ENCODE measurements at places on chromosomes 6 and 20.

DNA sequence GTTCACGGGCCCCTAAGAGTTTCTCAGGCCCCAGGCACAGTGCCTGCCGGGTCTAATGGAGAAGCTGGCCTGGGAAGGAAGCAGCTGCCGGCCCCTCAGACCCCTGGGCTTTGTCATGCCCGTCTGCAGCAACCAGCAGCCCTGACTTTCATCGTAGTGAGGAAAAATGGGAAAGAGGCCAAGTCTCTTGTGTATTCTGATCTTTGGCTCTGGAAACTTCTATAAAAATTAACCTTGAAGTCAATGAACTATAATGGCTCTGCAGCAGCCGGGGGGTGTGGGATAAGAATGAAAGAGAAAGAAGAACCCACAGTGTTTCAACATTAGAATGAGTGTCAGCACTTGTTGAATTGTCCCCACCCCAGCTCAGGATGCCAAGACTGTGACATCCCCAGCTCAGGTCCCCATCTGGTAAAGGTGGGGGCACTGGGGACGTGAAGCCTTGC is 12.9 kb downstream of the TGM2 start:
- DNase-seq: no peak

DNA sequence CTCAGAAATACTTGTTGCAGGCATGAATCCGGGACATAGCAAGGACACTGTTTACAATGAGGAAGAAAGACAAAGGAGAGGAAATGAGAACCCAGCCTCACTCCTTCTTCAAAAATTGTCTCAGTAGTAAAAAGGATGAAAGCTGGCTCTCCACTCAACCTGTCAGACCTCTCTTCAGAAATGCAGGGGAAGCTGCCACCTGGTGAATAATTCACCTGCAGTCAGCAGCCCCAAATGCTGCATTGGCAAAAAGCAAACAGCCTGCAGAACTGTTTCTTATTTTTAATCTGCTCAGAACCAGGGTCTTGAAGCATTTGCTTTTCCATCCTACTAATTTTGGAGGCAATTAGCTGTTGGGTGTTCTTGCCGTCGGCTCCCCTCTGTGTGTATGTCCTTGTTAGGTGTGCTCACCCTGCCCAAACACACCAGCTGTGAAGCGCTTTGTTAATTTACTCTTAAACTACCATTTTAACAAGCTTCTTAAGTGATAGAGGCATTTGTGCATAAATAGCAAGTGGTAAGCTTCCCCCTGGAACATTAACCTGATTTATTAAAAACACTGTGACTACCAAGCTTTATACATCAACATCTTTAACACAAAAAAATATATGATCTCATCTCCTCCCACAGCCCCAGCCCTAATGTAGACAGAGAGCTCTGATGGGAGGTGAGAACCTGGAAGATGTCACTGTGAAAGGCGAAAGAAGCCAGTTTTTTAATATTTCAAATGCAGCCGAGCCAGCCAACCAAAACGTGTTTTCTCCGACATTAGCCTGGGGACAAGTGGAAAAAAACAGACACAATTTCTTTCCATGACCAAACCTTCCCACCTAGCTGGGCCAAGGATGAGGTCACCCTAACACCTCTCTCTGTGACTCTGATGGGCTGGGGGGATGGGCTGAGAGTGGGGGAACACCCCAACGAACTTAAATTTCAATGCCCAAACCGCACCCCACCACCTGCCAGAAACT is 451.0 kb upstream of the SULF2 start:
- DNase-seq: no peak

DNA sequence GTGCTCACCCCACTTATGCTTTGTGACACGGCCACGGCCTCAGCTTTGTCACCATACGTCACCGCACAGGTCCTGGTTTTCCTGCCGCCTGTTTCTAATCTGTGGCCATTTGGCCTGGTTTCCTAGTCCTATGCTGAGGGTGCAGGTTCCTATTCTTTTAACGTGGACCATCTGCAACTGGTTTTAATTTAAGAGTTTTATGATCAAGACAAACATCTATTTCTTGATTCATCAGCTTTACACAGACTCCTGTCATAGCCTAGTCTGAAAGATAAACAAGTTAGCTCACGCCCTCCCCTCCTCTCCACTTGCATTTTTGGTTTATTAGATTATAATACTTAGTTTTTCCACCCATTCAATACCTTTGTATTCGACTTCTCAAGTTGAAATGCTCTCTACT is 97.5 kb upstream of the RPS6KA2 start:
- DNase-seq: no peak

DNA sequence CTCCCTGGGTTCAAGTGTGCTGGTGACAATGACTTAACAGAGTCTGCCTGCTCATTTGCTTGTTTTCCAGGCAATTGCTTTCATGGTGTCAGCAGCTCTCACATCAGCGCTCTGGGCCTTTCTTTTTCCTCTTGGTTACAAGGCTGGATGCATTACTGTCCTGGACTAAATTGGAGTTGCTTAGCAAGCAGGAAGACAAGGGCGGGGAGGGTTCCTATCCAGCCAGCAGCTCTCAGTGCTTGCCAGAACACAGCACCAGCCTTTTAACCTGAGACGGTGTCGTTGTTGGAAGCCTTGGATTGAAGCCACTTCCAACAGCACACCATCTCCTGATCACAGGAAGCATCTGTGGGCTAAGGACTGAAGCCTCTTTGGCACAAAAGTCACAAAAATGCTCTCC is 606.9 kb downstream of the CDH26 start:
- DNase-seq: no peak

- DNase-seq: no peak
Observed at GRCh38 chr6:408148-408547, 16.6 kb downstream of the IRF4 start.

All from HL-60 (cell line).